Uterus (tissue), 4 donors: ENCODE measurements at places on chromosomes 4 and X. TPM values are rescaled to one million over a fixed set of nuclear protein-coding genes. Genes with fewer than 3 reads are reported as not detected.

GRCh38 chrX:3175659-3176438 is 134.6 kb downstream of the ARSF start:
- no peak for DNase-seq

DNA sequence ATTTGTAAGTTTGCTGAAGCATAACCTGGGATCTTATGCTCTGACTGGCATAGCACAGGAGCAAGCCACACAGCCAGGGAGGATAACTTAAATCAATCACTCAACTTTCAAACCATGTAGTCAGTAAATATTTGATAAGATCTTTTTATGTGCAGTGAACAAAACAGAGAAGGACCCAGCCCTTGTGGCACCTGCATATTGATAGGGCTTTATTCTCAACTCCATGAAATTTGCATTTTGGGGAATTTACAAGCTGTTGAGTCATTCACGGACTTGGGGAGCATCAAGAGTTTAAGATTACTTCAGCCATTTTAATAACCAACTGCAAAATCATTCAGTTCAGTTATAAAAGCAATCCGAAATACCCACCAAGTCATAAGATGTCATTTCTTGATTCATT is 122.6 kb downstream of the COMMD8 start:
- DNase-seq, result no peak

DNA sequence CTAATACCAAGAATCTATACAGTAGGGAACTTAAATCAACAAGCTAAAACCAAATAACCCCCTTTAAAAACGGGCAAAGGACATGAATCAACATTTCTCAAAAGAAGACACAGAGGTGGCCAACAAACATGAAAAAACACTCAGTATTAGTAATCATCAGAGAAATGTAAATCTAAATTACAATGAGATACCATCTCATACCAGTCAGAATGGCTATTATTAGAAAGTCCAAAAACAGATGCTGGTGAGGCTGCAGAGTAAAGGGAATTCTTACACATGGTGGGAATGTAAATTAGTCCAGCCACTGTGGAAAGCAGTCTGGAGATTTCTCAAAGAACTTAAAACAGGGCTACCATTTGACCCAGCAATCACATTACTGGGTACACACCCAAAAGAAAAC is 167.8 kb downstream of the PACRGL start:
- DNase-seq, result no peak

GRCh38 chr4:128596115-128596514 is 213.4 kb upstream of the JADE1 start:
- DNase-seq, result no peak

DNA sequence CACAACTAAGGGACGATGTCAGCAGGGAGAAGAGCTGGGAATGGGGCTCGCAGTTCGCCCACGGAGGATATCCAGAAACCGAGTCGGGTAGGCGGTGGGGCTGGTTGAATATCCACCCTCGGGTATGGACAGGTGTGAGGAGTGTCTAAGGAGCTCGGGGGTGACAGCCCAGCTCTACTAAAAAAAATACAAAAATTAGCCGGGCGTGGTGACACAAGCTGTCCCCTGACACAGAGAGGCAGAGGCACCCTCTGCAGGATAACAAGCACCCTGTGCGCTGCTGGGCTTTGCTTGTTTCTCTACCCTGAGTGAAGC is 12.2 kb upstream of the ASMTL start:
- DNase-seq, result no peak

- DNase-seq, result no peak
These were observed 68.4 kb upstream of the BMPR1B start for GRCh38 chr4:94689155-94689860.

DNA sequence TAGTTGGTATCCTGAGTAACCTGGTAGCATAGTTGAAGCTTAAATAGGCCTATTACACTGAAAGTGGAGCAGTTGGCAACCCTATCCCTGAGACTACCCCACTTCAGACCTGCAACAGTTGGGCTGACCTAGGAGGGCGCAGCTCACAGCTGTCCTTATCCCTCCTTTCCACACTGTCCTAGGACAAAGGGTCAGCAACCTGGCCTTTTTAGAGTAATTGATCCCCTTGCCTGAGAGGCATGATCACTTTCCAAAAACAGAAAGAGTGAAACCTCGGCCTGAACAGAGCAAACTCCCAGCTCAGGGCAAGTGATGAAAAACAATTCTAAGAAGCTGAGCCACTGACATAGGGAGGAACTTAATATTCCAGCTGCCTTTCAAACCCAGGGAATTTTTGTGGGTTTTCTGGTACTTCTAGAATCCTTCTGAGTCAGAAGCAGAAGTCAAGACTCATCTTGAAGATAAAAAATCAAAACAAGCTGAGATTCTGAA is 94.9 kb upstream of the MYOZ2 start:
- DNase-seq, result no peak

DNA sequence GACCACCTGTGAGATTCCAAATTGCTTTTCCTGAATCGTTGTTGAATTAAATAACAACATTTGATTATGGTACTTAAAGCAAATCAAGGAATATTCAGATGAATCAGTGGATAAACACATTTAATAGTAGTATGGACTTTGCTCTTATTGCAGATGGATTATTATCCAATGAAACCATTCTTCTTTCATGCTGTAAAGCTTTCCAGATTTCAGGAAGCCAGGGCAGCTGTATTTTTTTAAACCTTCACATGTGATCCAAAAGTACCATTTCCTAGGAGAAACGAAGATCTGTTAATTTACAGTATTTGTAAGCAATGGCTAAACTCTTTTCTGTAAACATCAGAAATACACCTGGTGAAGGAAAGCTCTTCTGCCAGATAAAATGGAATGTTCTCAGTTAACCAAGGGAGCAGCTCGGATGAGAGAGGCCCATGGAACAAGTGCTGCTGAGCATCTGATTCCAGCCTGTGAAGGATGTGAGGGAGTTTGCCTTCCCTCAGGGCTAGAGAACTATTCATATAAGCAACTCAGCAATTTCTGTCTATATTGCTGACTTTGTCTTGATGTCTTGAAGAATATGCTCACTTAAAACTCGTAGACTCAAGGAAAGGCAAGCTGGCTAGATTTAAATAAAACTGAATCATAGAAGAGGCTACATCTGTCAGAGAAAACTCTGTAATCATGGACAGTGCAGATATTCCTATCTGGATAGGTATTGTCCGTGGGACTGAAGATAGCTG is 94.4 kb upstream of the LIMCH1 start:
- DNase-seq, result no peak

GRCh38 chr4:141637565-141637964 is 1.2 kb downstream of the IL15 start:
- DNase-seq, result no peak

- DNase-seq, result no peak
These were observed 8.9 kb upstream of the ZNF518B start for GRCh38 chr4:10466161-10466560.

- peak; percentile 65 for DNase-seq
These were observed 218.9 kb downstream of the OR13H1 start for GRCh38 chrX:131762802-131763234.

- DNase-seq, result no peak
These were observed 9.7 kb upstream of the EOLA2 start for GRCh38 chrX:149948016-149948415.

DNA sequence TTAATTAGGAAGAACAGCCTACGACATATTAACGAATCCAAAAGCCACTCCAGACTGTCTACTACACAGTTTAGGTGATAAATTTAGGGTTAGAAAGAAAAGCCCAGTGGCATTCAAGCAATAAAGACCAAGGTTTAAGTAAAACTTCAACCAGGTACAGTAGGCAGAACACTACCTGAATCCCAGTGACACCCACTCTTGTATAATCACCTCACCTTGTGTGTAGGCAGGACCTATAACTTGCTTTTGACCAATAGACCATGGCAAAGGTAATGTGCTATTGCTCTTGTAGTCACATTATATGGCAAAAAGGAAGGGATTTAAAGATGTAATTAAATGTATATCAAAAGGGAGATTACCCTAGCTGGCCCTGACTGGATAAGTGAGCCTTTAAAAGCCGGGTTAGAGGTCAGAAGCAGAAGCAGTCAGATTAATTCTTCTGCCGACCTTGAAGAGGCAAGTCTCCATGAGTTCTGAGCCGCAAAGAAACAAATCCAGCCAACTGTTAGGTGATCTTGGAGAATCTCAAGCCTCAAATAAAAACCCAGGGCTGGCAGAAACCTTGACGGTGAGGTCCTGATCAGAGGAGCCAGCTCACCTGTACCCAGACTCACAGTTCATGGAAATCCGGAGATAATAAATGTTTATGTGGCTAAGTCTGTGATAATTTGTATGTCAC is 8.8 kb downstream of the FSTL5 start:
- DNase-seq, result no peak

DNA sequence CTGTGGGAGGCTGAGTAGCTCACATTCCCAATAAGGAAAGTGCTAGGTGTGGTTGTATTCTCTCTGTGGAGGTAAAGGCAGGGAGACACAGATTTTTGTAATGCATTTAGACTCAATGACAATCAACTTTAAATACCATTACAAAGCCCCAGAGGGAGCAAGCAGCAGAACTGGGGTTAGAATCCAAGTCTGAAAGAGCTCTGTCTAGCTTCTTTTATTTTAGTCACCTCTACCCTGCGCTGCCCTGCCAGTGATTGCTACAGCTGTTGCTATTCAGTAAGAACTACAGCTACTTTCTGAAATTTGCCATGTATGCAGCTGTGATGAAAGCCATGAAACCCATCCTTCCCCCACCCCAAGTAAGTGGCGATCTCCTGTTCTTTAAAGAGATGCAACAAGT is 22.5 kb downstream of the SLC39A8 start:
- DNase-seq, result no peak

DNA sequence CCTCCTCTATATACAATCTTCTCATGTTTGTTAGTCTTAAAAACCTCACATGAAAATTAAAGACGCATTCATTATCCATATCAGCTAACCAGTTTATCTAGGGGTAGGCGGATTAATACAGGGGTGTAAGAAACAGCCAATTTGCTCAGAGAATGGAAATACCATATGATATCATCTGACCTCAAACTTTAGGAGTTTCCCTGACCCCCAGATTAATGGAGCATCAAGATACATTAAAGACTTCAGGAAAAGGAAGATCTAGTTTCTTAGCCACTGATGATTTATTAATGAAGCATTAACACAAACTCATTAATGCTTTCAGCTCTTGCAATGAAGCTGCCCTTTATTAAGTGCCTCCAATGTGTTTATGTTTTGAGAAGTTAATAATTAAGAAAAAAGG is 67.5 kb downstream of the CAMK2D start:
- no peak for DNase-seq

GRCh38 chr4:101294597-101294996 is 52.7 kb downstream of the PPP3CA start:
- no peak for DNase-seq

GRCh38 chr4:185773419-185773818 is 38.6 kb downstream of the SORBS2 start:
- DNase-seq, result peak; percentile 39

- DNase-seq, result no peak
These were observed 145.7 kb downstream of the AMMECR1 start for GRCh38 chrX:110172215-110172614.

DNA sequence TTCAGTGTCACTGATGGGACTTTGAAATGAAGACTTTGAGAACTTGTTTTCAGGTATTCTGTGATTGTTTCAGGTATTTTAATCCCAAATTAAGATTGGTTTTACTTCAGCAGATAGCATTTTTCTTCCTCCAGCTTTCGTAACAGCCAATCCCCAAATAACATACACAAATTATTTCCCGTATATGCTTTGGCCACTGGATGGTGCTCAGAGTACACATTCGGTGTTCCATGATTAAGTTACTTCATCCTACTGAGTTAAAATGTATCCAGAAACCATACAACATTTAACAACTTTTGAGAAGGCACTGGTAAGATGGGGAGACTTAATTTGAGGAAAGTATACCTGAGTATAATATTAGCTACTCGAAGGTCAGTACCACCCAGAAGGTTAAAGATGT is 233.4 kb upstream of the FAM47A start:
- no peak for DNase-seq

DNA sequence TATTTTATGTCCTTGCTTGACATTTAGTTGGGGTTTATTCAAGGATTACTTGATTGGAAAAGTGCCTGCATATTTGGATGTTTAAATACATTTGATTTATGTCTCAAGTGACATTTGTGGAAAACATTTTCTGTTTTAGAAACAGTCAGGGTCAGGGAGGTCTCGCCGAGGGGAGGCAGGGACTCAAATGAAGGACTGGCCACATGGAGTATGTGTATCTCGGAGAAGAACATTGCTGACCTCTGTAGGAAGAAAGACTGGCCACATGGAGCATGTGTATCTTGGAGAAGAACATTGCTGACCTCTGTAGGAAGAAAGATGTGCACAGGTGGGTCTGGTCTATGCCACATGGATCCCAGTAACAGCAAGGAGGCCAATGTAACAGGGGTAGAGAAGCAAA is 233.6 kb downstream of the TRIML1 start:
- DNase-seq, result no peak

DNA sequence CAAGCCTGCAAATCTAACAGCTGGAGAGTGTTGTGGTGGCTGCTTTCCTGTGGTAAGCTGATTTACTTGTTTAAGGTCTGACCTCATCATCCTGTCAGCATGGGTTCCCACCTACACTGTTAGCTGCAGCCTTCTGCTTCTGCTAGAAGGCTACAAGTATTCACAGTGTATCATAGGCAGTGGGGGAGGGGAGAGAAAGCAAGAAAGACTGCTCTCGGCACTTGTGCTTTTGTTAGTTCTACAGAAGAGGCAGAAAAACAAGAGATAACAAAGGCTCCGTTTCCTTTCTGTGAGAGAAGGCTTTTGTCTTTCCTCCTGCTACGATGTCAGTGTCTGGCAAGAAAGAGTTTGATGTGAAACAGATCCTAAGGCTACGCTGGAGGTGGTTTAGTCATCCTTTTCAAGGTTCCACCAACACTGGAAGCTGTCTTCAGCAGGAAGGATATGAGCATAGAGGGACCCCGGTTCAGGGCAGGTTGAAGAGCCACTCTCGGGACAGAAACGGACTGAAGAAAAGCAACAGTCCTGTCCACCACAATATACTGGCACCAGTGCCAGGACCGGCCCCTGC is at the start of gene KLHL4:
Gene KLHL4 (plus strand): TSS at position 232 of the 571 bp plus-strand sequence. CDS start 92 bp downstream, at position 324.
- DNase-seq, result peak; percentile 56

CCKAR gene
- not detected for total RNA-seq

GLRA3 gene
- not detected for total RNA-seq

RIBC1 gene
- total RNA-seq, result 0.77 TPM

FAM47A gene
- not detected for total RNA-seq

CXCL1 gene
- 2.6 TPM for total RNA-seq

ARX gene
- total RNA-seq, result not detected

TRMT2B gene
- 13.1 TPM for total RNA-seq

SMR3A gene
- total RNA-seq, result not detected
